ENCODE measurements at places on chromosomes 6 and 20.

GRCh38 chr6:6317825-6318733 is 2.4 kb downstream of the F13A1 start:
- no peak for DNase-seq

DNA sequence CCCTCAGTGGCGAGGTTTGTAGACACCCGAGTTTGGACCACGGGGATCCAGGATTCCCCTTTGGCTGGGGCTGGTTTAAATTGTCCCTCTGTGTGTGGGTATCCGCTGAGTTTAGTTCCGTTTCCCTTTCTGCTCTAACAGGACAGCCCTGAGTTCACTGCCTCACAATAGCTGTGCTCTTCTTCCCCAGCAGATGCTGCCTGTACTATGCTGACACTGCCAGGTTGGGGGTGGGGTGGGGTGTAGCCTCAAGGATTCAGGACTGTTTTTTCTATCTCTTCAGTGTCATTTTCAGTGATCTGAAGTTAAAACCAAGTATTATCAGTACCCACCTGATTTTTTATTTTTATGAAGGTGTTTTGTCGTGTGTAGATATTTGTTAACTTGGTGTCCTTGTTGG is 655.0 kb downstream of the COL12A1 start:
- DNase-seq = no peak

DNA sequence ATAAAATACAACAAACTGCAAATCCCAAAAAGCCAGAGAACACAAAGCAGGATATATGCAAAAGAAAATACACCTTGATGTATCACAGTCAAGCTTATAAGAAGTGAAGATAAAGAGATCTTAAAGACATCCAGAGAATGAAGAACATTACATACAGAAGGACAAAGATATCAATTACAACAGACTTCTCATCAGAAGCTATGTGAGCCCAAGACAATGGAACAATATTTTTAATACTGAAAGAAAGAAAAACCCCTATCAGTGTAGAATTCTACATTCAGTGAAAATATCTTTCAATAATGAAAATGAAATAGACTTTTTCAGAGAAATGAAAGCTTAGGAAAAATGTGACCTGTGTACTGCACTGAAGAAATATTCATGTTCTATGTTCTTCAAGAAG is 104.5 kb upstream of the PHACTR3 start:
- DNase-seq = no peak

GRCh38 chr20:11195169-11195568 is 521.4 kb upstream of the JAG1 start:
- no peak for DNase-seq

GRCh38 chr20:12019715-12020114 is 102.0 kb downstream of the BTBD3 start:
- DNase-seq = no peak

DNA sequence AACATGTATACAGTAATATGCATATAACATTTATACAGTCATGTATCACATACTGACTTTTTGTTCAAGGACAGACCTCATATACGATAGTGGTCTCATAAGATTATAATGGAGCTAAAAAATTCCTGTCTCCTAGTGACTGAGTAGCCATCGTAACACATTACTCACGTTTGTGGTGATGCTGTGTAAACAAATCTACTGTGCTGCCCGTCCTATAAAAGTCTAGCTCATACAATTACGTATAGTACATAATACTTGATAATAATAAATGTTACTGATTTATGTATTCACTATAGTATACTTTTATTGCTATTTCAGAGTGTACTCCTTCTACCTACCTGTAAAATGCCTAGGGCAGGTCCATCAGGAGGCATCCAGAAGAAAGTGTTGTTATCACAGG is 17.4 kb downstream of the SERAC1 start:
- DNase-seq = no peak

DNA sequence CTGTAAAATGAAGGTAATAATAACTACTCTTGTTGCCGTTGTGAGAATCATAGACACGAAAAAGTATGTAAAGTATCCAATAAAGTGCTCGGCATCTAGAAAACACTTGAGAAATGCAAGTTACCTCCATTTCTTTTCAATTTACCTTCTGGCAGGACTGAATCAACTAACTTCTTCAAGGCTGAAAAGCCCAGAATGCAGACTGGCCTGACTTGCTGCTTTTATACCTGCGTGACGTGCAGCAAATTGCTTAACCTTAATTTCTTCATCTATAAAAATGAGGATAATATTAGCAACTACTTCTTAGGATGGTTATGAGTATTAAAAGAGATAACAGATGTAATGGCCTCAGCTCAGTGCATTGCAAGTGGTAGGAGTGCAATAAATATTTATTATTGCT is 39.6 kb downstream of the GRIK2 start:
- DNase-seq = no peak

DNA sequence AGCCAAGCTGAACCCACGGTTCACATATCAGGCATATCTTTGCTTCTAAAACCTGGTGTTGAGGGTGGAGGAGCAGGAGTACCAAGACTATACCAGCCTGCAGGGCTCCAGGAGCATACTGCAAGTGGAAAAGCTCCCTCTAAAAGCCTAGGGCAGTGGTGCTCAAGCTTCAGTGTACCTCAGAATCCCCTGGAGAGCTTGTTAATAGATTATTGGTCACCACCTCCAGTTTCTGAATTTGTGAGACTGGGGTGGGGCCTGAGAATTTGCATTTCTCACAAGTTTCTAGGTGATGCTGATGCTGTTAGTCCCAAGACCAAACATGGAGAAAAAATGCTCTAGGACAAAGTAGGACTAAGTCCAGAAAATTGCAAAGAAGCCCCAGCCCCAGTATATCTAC is 65.4 kb downstream of the FILIP1 start:
- DNase-seq = no peak

DNA sequence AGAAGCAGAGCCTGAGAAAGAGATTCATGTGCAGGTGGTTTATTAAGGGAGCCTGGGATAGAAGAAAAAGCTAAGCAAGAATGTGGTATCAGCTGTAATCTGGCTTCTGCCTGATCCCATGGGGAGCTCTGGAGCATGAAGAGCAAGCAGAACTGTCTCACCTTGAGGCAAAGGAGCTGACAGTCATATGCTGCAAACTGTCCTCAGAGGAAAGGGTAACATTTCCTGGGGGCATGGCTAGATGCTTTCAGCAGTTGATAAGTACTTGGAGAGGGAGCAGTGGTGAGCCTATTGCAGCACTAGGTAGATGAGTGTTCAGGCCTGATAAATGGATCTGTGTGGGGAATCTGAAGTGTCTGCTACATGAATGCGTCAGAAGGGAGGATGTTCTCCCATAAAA is 621.5 kb upstream of the BTBD3 start:
- no peak for DNase-seq

- no peak for DNase-seq
Observed at GRCh38 chr6:25830458-25830857, 1.4 kb downstream of the SLC17A1 start.

DNA sequence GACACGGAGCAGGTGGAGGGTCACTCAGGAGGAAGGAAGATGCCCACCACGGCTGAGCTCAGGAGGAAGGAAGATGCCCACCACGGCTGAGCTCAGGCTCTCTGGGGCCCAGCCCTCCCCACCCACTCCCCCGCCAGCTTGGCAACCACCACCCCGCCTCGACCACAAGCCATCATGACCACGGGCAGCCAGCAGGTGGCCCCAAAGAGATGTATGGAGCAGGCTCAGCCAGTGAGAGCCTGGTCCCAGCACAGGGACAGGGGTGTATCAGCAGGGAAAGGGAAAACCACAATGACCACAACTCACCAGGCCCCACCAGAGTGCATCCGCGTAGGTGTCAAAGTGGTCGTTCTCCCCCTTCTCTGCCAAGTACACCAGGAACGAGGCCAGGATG is 30.4 kb downstream of the KCNQ2 start:
- DNase-seq = no peak

DNA sequence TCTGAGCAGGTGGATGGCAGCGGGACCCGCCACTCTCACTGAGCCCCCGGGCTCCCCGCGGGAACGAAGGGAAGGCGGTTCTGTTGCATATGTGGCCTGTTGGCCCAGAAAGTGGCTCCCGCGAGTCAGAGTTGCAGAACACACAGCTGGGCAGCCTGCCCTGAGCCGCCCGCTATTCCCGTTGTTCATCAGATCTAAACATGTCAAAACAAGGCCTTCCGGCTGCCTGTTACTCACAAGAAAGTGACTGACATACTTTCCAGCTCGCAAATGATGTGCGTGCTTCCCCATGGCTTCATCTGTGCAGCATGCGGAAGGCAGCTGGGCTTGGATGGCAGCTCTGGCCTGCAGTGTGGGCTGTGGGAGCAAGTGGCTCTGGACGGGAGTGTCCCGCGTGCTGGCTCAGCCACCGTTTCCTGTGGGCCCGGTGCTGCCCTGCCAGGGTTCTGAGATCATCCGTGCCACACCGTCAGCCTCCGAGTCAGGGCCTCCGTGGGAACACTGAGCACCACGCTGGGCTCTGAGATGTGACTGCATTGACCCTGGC is 227.3 kb downstream of the ERMARD start:
- DNase-seq = no peak

- DNase-seq = no peak
Observed at GRCh38 chr20:16293590-16293989, 279.7 kb downstream of the KIF16B start.

DNA sequence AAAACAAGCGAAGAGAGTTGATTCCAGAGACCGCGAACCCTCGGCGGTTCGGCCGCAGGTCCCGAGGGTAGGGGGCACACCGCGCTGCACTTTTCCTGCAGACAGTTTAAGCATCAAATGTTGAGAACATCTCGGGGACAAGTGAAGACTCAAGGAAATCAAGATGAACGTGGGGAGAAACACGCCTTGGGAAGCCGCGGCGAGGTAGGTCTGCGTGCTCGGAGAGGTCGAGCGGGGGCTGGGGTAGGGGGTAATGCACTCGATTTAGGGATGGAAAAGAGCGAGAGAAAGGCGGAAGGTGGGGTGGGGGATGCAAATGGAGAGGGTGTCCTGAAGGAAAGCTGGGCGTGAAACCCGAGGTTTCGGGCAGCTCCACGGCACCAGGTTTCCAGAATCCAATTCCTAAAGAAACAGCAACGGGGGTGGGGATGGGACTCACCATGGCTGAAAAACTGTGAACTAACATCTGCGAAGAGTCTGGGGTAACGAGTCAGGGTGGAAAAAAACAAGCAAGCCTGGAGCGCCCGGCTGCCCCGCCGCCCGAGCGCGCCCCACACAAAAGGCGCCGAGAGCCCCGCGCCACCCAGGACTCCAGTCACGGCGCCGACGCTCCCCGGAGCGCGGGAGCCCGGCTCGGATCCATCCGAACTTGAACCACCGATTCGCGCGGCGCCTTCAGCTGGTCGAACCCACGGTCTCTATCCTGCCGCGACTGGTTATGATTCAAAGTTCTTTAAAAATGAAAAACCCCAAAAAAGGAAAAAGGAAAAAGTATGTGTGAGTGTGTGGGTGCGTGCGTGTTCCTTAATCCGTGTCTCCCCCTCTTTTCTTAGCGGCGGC is 3.5 kb downstream of the TFAP2A start:
- no peak for DNase-seq

DNA sequence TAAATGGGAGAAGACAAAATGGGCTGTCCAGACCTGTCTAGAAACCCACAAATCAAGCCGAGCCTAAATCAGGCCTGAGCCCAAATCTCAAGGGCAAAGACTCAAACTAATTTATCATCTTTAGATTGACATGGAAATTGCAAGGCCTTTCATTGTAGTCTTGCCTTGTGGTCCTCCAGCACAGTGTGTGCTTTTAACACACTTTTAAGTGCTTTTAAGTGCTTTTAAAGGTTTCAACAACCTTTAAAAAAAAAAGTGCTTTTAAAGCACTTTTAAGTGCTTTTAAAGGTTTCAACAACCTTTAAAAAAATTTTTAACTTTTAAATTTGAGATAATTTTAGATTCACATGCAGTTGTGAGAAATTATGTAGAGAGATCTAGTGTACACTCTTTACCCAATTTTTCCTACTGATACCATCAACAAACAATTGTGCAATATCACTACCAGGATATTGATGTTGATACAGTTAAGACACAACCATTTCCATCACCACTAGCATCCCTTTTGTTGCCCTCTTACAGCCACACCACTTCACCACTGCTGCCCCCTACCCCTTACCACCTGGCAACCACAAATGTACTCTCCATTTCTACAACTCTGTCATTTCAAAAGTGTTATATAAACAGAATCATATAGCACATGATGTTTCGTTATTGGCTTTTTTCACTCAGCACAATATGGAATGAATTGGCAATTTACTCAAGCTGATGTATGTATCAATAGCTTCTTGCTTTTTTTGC is 23.1 kb upstream of the DCBLD1 start:
- DNase-seq = no peak

DNA sequence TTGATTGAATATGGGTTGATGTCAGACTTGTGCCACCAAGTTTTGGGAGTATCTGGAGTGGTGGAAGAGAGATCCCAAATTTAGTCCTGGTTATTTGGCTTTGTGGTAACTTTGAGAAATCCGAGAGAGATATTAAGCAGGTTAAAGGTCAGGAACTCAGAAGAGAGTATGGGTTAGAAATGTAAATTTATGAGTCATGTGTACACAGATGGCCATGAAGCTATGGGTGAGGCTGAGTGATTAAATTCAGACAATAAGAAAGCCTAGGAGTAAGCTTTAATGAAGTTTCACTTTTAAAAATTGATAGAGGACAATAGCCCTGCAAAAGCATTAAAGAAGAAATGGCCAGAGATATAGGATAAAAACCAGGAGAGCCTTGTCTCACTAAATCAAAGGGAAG is 14.3 kb downstream of the RIMS1 start:
- DNase-seq = no peak
